LoVo (cell line): ENCODE measurements at places on chromosomes 12 and 14.

GRCh38 chr12:78260976-78261375, 430.3 kb downstream of the NAV3 start:
- DNase-seq = no peak

GRCh38 chr12:132717531-132718387, 7.1 kb downstream of the PGAM5 start:
- no peak for DNase-seq

DNA sequence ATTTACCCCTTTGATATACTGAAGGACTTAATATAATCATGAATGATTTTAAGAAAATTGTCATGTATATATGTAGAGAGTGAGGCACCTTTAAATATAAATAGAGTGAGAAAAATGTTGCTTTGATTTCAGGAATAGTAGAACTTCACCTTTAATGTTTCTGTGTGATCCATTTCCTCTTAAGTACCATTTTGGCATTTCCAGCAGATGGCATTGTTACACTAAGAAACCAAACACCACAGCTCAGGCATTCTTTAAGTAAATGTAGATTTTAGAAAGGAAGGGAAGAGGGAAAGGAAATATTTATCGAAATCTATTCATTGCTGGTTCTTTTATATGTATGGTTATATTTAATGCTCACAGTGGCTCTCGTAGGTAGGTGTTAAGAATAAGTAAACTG, 556.7 kb upstream of the FBXO33 start:
- peak; percentile 34 for DNase-seq

DNA sequence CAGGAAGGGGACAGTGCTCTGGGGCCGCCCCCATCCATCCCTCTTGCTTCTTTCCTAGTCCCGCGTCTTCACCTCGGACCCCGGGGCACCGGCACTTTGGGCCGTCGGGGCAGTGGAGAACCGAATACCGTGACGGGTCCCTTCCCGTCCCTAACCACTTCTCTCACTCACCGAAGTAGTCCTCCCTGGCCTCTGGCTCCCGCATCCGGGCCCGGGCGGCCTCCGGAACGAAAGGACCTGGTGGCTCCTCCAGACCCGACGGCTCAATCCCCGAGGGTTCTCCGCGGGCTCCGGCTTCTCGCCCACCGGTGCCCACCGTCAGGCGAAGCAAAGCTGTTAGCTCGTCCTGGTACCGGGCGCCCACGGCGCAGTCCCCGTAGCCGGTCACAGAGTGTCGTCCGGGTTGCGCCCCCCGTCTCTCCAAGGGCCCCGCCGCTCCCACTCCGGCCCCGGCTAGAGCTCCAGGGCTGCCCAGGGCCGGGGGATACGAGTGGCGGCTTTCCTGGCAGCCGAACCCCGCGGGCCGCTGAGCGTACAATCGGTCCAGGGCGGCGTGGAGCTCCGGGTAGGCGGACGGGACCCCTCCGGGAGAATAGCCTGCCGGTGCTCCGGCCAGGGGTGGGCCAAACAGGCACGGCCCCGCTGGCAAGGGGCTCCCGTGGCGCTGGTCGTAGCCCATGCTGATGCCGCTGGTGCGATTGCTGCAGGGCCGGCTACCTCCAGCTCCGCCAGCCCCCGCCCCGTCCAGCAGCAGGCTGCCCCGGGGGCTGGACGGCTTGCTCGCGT, 1.1 kb downstream of the AJUBA start:
- no peak for DNase-seq

DNA sequence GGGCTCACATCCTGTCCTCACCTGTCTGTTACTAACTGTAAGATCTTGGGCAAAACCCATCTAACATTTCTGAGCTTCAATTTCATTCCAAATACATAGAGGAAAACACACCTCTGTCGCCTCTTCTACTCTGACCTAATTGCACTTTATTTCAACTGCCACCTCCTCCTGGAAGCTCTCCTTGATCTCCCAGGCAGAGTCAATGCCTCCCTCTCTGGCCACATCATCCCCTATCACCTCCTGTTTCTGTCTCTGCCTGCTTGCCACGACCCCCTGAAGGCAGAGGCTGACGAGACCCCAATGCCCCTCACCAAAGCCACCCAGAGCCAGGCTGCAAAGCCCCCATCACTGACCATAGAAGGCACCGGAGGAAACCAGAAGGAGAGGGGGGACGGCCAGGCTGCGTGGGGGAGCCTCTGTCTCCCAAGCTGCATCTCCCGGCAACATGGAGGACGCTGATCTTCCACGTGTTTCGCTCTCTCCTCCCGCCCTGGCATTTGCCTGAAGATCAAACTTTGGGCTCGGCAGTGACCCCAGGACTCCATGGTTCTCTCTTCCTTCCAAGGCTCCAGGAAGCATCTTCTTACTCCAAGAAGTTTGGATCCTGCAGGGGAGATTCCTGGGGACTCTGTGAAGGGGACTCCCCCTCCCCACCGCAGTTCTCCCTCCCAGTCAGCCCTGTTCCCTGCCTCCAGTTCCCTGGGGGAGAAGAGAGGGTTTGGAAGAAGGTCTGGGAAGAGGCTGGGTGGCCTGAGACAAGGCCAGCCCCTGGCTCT, 50.1 kb upstream of the BCL11B start:
- DNase-seq = no peak

DNA sequence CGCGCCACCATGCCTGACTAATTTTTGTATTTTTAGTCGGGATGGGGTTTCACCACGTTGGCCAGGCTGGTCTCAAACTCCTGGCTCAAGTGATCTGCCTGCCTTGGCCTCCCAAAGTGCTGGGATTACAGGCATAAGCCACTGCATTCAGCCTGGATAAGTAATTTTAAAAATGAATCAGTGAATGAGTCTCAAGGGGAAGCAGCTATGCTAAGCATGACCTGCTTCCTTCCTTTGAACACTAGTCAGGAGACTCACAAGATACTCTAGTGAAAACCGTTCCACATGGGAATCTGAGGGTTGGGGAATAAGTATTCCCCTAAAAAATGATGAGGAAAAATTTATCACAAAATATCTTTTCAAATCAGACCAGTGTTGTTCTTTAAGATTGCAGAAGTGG, 10.7 kb upstream of the FAM234B start:
- no peak for DNase-seq

GRCh38 chr12:49598527-49598926, 6.9 kb downstream of the FAM186B start:
- DNase-seq = no peak

DNA sequence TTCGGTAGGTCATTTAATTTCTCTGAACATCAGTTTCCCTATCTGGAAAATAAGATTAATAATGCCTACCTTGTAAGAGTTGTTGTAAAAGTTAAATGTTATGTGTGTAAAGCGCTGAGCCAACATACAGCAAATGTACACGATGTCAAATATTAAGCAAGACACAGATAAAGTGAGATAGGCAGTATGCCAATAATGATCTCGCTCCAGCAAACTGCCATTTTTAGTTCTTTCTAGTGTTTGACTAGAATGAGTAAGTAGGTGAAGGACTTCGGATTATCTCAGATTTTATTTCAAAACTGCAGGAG, 840 bp downstream of the DHRS7 start:
- DNase-seq = no peak

DNA sequence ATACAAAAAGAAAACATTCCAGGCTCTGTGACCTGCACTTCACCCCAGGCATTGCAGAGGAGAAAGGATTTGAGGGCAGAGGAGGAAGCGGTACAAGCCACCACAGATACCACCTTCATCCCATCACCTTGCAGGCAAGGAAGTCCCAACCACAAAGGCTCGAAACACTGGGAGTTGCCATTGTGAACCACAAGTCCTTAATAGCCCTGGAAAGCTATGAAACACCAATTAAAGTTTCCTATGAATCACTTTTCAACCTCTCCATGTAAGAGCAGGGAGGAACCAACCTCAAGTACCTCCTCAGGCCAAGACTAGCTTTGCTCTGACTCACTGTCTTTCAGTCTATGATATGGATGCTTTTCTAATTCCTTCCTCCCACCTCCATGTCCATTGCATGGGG, 27.0 kb downstream of the MAP3K9 start:
- peak; percentile 61 for DNase-seq

GRCh38 chr14:100618318-100618693, 31.1 kb upstream of the BEGAIN start:
- no peak for DNase-seq

DNA sequence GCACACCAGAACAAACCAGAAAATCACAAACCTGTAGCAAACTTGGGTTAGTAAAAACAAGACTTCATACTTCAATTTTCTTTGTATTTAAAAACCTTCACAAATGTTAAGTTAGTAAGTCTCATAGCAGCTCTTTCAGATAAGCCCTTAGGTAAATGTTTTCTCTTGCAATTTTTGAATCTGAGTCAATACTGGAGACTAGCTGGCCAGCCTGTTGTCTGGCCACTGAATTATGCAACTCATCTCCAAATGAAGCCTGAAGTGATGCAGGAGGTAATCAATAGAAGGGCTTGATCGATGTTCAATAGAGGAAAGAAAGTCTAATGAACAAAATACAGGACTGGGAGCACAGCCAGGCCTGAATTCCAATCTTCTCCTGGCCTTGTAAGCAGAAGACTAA, 465.2 kb downstream of the LRIG3 start:
- no peak for DNase-seq

DNA sequence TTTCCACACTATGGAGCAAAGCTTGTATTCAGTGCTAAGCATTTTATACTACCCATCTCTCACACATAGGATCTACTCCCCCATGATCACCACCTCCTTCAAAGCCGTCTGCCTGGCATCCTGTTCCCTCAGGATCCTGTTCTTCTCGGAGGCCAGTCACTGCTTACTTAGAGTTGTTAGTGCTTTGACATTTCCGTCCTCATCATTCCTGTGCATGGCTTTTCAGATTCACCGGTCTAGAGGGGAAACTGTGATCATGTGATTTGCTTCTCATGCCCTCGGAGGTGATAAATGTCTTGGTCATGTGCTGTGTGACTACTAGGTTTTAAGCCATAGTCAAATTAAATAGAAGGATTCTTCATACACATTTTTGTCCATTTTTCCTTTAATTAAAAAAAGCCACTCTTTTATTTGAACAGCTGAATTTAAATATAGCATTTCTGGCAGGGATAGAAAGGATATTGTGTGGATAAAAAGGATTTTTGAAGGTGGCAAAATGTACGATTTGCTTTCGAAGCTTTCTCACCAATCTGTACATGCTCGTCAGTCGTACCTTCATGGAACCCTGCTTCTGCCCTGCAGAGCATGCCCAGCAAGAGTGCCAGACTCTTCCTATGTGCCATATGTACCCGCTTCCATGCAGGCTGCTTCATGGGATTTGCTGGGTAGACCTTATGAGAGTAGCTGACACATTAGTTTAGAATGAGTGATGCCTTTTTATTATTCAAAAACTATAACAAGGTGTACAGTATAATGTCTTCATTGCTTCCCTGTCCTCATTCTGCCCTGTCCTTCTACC, 53.3 kb downstream of the BMAL2 start:
- no peak for DNase-seq

DNA sequence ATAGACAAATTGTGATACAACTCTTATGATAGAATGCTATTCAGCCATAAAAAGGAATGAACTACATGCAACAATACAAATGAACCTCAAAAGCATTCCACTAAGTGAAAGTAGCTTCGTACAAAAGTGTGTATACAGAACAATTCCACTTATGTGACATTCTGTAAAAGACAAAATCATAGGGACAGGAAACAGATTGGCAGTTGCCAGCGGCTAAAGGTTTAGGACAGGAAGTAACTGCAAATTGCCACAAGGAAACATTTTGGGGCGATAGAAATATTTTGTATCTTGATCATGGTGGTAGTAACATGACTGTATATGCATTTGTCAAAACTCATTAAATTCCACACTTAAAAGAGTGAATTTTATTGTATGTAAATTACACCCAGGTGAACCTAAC, 113.4 kb downstream of the CAPZA3 start:
- DNase-seq = no peak

DNA sequence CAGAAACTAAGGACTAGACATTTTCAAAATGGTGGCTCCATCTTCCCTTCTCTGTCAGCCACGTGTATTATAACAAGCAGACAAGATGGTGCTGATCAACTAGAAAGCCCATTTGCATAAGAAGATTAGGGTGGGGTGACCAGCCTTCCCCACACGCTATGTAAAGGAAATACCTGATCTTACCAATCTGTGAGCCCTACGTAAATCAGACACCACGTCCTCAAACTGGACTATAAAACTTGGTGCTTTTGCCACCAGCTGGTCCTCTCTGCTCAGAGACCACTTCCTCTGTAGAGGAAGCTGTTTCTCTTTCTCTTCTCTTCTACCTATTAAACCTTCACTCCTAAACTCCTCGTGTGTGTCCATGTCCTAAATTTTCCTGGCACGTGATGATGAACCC, 101.1 kb upstream of the PLEKHG7 start:
- DNase-seq = no peak

GRCh38 chr14:53824061-53824460, 132.6 kb downstream of the BMP4 start:
- DNase-seq = no peak

GRCh38 chr14:28577187-28577586, 189.4 kb upstream of the FOXG1 start:
- no peak for DNase-seq

- DNase-seq = no peak
These were observed 65.7 kb downstream of the TMEM30B start for GRCh38 chr14:61215222-61216020.

DNA sequence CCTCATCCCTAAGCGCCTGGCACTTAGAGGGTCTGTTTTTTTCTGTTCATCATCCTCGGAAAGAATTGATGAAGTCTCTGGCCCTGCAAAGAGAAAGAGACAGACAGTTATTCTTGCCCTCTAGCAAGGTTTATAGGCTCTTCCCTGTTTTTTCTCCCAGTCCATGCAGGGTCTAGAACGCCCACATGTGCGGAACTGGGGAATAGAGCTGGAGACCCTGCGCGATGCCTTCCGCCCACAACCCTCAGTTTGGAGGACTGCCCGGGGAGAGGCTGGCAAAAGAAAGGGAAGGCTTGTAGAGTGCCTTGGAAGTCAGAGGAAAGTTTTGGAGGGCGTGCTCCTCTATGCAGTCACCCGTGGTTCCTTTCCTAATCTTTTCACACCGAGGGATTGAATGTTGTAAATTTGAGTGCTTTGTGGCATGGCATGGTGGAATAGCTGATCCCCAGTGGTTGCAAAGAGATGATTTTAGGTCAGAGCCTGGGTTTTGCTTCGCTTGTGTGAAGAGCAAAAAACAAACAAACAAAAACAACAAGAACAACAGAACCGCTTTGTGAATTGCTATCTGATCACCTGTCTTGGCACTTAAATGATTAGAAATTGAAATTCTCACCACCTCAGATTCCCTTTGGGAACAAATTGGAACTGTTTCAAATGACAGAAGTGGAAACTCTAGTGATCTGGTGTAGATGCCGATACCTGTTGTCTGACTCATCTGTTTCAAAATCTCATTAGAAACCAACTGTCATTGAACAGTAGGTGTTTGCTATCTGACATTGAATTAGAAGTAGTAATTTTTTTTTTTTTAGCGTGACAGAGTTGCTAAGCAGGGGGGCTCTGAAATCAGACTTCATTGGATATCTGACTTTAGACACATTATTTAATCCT, 947 bp downstream of the GAS2L3 start:
- DNase-seq = peak; percentile 41

GRCh38 chr12:49803693-49804450, 24.3 kb downstream of the NCKAP5L start:
- no peak for DNase-seq
